ENCODE measurements at places on chromosomes 1 and 21.

DNA sequence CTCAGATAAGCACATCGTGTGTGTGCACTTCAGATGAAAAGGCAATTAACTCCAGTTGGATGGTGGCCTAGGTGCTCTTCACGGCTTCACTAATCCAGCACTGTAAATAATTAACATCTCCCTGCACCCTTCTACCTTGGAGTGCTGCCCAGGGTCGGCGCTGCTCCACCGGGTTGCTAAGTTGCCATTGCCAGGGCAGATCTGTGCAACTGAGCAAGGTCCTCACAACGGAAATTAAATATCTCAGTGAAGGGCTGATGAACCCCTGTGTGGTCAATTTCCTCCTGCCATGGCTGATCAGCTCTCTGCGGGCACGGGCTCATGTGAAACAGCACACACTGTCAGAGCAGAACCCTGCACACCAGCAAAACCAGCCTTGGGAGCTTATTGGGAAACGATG is 63.2 kb downstream of the SYDE2 start:
- DNase-seq = no peak

DNA sequence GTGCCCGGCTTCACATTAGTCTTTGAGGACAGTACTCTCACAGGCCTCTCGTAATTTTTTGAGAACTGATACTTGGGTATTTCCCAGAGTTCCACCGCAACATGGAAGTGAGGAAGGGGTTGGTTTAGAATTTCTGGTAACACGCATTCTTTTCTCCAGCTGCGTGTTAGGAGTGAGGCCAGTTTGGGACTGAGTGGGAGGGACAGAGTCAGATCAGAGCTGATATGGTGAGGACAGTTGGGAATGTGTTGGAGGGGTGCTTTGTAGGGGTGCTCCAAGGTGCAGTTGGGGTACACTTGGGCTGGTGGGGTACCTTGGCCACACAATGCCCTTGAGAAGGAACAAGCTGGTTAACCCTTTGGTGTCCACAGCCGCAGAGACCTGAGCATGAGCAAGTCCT is 6.7 kb downstream of the FBXO6 start:
- DNase-seq = no peak

DNA sequence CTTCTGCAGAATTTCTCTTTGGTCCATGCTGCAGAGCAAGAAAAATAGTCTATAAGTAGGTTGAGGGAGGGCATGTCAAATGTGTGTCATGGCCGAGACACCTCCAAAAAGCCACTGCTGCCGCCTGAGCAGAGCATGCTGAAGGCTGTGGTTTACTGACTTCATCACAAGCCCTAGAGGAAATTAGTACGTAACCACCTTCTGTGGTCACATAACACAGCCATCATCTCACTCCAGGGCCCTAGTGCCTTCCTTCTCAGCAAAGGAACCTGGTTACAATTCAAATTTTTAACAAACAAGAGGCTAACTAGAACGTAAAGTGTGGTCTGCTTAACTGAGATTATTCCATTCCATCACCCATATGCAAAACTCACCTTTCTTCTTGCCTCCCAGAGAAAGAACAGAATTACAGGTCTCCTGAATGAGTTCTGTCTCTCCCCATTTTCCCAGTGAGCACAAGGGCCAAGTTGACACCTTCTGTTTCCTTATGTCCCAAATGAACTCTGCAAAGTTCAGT is at the start of gene PTPN22:
TSS of gene PTPN22 (minus strand) at position 116 of the 517 bp plus-strand sequence.
- no peak for DNase-seq

GRCh38 chr21:43799301-43799840 is 10.0 kb downstream of the RRP1 start:
- no peak for DNase-seq

DNA sequence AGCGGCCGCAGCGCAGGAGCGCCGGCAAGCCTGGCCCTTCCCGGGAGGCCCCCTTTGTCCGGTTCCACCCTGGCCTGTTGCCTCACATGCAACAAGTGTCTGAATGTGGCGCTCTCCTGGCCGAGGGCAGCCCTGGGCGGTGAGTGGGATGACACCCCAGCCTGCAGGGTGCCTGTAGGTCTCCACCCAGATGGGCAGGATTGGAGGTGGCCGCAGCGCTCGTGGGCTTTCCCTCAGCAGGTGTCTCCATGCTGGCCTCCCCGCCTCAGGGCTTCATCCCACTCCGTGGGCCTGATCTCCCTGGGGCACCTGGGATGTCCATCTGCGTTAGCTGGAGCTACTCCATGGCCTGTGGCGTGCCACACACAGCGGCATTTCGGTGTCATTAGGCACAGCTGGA is 1.5 kb downstream of the MIB2 start:
- no peak for DNase-seq

- DNase-seq = peak; percentile 56
These were observed at the start of gene CD55 for GRCh38 chr1:207321079-207321789. Gene CD55, plus strand, starts transcription at chr1:207321678. Its CDS starts 88 bp downstream, at chr1:207321766.

GRCh38 chr1:25425098-25426085 is 4.8 kb upstream of the RHCE start:
- DNase-seq = no peak

DNA sequence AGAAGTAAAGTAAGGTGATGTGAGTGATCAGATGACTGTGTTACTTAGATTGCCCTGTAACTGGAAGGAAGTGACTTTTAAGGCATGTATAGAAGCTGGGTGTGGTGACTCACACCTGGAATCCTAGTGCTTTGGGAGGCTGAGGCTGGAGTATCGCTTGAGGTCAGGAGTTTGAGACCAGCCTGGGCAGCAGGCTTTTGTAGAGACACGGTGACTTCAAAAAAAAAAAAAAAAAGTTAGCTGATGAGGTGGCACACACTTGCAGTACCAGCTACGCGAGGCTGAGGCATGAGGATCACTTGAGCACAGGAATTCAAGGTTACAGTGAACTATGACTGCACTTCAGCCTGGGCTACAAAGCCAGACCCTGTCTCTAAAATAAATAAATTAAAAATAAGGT is 2.3 kb upstream of the USP16 start:
- DNase-seq = no peak

DNA sequence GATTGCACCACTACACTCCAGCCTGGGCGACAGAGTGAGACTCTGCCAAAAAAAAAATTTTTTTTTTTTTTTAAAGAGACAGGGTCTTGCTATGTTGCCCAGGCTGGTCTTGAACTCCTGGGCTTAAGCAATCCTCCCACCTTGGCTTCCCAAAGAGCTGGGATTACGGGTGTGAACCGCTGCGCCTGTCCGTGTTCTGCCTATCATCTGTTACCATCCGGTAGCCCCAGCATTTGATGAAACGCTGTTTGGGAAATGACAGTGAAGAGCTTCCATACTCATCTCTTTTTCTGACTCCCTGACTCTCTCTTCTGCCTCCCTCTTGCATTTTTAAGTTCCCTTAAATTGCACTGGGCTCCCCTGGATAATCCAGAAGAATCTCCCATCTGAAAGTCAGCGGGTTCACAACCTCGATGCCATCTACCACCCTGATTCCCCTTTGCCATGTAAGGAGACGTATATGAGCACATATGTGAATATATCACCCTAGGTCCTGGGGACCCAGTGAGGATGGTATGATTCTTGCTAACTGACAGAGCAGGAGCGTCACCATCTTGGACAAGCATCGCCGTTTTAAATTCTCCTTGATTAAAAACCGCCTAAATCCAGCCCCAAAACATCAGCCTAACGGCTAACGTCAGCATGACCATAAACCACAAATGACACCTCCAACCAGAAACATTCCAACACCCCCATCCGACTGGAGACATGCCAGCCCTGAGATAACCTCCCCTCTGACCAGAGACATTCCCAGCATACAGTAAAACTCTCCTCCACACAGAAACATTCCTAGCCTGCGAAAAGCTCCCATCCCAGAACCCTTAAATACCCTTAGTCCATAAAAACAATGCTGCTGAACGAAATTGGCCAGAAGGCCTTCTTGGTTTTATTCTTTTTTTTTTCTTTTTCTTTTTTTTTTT is 12.4 kb downstream of the TNFRSF8 start:
- DNase-seq = no peak

GRCh38 chr1:6275826-6276782 is 15.2 kb upstream of the GPR153 start:
- DNase-seq = no peak

DNA sequence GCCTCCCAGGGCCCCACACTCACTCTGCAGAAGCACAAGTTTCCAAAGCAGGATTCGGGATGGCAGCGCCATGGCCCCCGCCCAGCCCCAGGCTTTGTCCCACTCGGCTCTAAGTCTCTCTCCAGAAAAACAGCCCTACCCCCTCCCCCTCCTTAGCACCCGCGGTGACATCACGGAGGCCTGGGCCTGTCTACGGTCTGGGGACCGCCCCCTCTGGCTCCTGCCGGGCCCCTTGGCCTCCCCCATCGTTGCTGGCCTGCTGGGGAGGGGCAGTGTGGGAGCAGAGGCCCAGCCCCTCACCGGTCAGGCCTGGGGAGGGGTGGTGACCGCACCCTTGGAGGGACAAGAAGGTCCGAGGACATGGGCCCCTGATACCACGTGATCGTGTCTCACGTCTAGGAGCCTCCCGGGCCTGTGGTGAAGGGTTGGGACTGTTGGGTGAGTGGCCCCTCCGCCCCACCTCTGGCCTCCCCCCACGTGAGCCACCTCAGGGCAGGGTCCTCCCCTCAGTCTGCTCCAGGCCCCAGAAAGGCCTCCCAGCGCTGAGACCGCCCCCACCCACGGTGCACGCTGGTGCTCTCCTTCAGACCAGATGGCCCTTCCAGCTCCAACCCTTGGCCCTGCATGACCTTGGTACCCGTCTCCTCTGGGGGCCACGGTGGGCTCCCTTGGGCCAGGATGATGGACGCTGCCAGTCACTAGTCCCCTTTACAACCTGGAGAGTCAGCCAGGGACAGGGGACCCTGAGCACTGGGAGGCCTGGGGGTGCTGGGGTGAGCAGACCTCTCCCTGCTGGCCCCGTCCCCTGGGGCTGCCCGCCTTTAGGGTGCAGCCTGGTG is at the start of gene MXRA8:
TSS of gene MXRA8 (minus strand) at position 123 of the 839 bp plus-strand sequence. CDS start at position 72, 51 bp downstream.
- DNase-seq = no peak

DNA sequence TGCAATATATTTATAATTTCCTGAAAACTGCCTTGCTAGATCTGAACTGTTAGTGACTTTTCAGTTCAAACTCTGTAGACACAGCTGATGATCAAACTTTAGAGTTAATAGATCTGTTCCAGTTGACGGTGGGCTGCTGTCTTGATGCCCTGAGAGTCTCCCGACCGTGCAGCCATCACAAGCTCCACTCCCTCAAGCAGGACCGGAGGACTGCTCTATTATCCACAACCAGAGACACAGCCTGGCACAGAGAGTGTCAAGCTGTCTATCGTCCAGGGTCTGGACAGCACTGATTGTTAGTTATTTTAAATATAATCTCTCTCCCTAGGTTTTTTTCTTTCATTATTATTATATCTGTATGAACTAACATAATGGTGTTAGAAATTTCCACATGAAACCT is 8.0 kb downstream of the CHODL start:
- DNase-seq = no peak

GRCh38 chr21:32562426-32562825 is 22.9 kb downstream of the TCP10L start:
- no peak for DNase-seq

GRCh38 chr1:31978843-31979400 is 34.7 kb upstream of the KHDRBS1 start:
- DNase-seq = no peak

GRCh38 chr1:227532019-227532619 is 31.2 kb upstream of the ZNF678 start:
- DNase-seq = no peak

- DNase-seq = peak; percentile 64
These were observed 4.1 kb downstream of the EIF2D start for GRCh38 chr1:206608108-206608698.

GRCh38 chr1:69985376-69985775 is 220.0 kb downstream of the LRRC40 start:
- DNase-seq = no peak

DNA sequence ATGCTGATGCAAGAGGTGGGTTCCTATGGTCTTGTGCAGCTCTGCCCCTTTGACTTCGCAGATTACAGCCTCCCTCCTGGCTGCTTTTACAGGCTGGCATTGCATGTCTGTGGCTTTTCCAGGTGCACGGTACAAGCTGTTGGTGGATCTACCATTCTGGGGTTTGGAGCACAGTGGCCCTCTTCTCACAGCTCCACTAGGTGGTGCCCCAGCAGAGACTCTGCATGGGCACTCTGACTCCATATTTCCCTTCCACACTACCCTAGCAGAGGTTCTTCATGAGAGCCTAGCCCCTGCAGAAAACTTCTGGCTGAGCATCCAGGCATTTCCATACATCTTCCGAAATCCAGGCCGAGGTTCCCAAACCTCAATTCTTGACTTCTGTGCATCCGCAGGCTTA is 989.0 kb downstream of the PLA2G4A start:
- DNase-seq = no peak

DNA sequence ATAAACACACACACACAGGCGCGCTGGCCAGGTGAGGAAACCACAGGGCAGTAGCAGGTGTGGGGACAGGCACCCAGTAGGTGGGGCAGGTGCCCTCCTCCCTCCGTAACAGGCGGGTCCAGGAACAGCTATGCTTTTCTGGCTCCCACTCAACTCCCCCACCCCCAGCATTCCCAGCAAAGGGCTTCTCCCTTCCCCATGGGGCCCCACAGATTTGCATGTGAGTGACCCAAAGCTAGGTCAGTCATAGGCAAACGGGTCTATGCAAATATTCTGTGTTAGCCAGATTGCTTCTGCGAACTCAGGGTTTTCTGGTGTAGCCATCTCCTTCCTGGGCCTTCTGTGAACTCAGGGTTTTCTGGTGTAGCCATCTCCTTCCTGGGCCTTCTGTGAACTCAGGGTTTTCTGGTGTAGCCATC is 114.2 kb downstream of the SIK1 start:
- DNase-seq = no peak

DNA sequence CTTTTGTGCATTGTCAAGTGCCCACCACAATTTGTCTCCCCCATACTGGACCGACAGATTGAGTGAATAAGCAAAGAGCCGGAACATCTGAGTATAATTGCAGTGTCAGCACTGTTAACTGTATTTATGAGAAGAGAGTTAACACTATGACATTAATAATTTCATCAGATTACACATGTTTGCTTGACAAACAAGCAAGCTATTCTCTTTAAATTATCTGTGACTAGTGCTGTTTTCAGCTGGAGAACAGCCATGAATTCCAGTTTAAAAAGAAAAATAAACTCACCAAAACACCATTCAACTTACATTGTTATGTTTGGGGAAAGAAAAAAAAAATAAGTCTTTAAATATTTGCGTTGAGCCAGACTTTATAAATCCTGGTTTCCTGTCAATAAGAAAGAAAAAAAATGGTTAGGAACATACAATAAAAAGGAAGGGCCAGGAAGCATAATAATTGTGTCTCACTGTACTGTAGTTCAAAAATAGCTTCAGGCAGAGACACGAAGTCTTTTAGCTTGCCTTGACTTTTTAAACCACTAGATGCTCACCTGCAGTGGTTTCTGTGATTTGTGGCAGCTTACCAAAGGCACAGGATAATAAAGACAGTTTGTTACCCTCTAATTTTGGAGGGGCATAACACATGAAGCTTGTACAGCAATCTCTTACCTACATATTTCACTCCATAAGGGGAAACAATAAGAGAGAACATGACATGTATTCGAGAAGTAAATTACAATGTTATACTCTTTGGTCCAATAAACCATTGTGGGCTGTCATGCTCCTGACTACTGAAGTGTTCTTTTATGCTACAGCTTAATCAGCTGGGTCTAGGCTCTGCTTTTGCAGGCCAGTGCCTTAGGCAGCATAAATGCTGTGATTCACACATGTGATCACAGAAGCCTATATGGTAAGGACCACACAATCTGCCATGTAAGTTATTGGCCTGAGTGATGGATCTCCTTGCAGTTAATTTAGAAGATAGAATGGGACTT is 302.0 kb upstream of the ADGRL2 start:
- DNase-seq = peak; percentile 15
